Lower leg skin (tissue), 4 donors: ENCODE measurements at places on chromosomes 5 and 9.

DNA sequence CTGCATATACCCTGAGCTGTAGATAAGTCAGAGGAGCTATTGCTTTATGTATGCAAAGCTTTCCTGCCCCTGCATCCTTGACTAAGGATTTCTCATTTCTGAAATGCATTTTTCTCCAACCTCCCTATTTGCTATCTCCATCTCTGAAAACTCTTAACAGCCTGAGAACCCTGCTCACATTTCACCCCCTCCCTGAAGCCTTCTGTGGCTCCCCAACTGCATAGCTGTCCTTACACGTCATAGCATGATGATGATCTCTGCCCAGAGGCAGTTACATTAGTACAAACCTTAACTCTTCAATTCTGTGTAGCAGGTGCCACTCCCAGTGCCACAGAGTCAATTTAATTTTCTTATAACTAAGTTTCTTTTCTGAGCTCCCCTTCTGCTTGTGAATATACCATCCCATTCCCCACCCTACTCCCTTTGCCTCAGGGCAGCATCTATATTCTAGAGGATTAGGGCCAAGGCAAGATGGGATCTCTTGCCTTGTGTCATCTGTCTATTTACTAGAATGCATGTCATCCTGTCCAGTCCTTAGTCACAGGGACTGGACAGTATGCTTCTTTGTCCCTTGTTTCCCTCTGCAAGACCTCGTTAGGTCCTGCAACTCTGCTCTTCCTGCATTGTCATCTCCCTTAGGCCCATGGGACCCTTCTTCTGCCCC lies 149.7 kb upstream of the SPRY4 start:
- no peak for DNase-seq

- no peak for DNase-seq
Observed at GRCh38 chr5:58334035-58334434, 125.9 kb downstream of the PLK2 start.

GRCh38 chr5:105503950-105504349 lies 1941.4 kb upstream of the NUDT12 start:
- no peak for DNase-seq

DNA sequence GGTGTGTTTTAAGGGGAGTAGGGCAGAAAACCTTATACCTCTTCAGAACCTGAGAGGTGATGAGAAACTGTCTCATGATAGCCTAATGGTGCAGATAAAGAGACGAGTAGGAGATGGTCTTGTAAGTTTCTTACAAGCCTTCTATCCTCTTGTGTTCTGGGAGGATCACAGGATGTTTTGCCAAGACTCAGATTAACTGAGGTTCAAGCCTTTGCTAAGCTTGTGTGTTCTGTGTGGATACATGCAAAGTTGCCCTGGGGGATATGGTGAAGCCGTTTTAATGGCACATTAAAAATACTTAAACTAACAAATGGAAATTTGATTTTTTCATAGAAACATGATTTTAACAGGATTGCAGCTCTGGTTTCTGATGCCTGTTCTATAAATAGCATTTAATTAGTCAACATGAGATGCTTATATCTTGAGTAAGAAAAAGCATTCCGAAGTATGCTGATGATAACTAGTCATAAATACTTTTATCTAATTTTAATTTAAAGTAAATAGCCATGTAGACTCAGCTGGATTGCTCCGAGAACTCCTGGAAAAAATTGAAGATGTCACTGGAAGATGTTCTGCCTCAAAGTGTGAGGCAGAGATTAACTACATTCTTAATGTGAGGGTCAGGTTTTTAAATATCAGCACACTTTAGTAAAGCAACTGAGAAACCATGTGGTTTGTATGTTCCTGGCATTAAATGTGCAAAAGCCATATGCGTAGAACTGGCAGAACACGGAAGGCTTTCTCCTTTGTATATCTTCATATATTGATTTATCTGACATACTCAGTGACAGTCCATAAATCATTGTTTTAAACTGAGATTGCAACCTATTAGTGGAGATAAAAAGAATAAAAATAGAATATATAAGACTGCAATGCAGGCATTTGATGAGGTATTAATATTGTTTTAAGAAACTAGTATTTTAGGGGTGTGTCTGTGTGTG lies 53.7 kb downstream of the IPO11 start:
- DNase-seq: no peak

DNA sequence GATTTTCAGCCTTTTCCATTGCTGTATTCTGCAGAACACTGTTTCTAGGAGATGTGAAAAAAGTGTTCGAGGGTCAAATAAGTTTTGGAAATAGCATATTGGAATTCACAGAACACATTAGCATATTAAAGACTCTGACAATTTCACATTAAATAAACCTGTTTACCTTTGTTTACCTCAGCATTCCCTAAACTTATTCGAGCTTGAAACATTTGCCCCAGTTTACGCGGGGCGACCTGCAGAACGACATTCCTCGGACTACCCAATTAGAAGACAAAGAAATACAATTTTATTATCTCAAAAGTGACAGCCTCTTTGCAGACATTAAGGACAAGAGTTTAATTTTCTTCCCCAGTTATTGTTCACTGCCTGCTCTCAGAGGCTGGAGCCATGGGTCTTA lies 110.3 kb upstream of the NFIB start:
- DNase-seq: no peak

DNA sequence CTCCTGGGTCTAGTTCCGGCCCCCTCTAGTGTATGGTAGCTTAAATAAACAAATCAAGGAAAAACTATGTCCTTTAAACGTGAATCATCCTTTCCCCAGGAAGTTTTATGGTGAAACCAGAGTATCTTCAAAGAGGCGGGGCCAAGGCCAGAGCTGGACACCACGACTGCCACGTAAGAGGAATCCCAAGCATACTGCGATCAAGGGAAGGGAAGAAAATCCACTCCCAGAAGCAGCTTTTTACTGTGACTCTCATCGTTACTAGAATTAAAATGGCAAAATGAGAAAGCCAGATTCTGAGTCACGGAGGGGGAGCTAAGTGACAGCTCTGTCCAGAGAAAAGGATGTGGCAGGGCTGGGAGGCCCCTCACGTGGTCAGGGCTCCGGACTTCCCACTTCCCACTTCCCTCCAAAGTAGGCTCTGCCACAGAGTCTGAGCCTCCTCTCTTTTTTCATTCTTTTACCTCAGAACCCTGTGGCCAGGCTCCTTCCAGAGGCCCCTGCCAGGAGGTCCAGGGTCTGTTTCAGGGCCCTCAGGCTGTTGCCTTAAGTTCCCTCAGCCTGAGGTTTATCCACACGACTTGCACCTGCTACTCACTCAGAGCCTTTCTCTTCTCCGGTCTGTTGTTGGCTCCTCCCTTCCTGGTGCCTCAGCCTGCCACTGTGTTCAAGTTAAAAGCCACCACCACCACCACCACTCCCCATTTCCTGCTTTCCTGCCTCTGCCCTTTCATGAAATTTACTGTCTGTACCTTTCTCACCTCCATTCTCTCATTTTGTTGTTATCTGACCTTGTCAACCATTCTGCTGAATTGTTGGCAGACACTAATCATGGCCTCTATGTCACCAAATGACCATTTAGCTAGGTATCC lies 1.4 kb upstream of the GLRX start:
- DNase-seq: peak; percentile 94

DNA sequence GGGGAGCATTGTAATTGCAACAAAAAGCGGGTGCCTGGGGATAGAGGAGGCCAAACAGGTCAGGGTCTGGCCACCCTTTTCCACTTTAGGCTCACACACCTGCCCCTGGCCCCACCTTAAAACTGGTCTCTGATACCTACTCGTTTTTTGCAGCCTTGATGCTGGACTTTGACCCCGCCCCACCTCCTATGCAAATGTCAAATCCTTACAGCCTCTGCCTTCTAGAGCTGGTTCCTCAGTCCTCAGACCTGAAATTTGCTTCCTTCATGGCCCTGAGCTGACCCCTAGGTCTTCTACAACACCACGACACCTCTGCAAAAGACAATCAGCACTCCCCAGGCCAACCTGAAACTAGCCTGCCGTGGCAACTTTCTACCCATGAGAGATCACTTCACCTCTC lies 37.7 kb downstream of the SMIM23 start:
- DNase-seq: no peak

GRCh38 chr9:33475357-33475756 lies 1.6 kb upstream of the NOL6 start:
- no peak for DNase-seq

DNA sequence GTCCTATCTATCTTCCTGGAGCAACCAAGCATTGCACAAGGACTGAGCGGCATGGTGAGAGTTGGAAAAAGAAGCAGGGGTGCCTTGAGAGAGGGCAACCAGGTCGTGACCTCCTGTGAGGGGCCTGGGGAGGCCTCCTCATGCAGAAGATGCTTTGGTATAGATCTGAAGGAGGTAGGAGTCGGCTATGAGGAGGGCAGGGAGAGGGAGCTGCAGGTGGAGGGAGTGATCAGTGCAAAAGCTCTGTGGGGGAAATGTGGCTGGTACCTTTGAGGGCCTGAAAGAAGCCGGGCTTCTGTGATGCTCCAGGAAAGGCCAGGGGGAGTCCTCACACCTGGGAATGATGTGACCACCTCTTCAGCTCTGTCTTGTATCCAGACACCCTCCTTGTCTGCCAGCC lies 3.6 kb upstream of the SLC25A48 start:
- peak; percentile 12 for DNase-seq

GRCh38 chr9:69027355-69028097 lies 8.0 kb upstream of the FXN start:
- no peak for DNase-seq

DNA sequence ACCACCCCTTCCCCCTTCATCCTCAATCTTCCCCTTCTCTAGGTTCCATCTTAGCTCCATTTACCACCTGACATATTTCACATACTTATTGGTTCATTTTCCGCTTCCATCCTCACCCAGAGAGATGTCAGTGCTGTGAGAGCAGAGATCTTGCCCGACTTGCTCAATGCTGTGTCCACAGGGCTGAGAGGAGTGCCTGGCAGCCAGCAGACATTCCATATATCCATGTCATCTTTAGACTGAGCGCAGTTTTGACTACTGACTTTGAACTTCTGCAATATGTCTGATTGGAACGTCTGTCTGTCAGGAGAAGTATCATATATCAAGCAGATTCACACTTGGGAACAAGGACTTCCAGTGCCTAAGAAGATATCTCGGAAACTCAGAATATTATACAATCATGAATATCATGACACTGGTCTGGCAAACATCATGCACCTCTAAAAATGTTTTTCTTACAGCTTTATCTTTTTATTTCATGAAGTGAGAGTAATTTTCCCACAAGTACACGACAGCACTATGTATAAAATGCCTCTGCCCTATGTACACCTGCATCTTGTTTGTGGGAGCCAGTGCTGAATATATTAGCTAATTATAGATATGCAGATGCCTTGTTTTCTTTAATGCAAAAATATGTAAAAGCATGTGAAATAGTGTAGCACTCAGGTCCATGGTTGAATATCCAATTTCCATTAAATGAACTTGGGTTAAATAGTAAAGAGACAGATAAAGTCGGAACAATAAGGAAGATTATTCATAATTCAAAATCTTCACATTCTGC lies 454.0 kb upstream of the DAP start:
- no peak for DNase-seq

- DNase-seq: no peak
Observed at GRCh38 chr5:131644822-131645221, 9.8 kb upstream of the RAPGEF6 start.

DNA sequence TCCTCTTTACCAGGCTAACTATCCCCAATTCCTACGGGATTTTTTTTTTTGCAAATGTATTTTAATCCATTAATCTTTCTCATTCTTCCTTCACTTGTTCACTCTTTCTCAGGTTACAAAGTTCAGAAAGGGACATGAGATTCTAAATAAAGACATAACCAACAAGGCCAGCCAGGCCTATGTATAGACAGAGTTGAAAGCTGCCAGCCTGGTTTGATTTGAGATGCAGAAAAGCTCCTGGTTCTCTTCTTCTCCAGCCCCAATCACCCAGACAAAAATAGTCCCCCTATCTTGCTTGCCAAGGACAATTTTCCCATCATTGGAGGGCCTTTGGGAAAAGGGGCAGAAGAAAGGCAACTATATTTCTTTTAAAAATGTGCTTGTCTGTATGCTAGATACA lies 398.8 kb downstream of the NFIB start:
- no peak for DNase-seq

DNA sequence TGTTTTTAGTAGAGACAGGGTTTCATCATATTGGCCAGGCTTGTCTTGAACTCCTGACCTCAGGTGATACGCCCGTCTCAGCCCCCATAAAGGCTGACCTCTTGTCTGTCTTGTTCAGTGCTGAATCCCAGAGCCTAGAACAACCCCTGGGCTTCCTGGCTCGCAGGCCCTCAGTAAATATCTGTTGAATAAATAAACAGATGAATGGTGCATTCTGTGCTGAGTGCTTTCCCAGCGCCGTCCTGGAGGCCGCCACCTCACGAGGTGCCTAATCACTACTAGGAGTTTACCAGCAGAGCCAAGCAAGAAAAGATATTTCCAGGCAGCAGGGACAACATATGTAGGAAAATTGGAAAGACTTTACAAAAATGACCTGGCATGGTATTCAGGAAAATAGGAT lies 88.5 kb downstream of the SNX24 start:
- DNase-seq: no peak

DNA sequence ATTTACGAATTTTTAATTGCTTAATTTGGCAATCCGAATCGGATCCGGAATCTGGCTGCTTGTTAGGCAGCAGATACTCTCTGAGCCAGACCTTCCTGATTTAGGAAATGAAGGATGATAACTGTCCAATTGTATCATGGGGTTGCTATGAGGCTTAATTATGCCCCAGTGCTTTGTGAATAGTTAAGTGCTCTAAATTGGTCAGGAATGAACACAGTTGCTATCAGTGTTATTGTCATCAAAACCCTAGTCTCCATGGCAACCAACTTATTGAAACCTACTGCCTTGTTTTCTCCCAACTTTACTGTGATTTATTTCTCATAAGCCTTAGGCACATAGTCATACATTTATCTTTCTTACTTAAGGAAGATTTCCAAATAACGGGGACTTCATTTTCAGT lies 47.9 kb downstream of the MAMDC2 start:
- no peak for DNase-seq

DNA sequence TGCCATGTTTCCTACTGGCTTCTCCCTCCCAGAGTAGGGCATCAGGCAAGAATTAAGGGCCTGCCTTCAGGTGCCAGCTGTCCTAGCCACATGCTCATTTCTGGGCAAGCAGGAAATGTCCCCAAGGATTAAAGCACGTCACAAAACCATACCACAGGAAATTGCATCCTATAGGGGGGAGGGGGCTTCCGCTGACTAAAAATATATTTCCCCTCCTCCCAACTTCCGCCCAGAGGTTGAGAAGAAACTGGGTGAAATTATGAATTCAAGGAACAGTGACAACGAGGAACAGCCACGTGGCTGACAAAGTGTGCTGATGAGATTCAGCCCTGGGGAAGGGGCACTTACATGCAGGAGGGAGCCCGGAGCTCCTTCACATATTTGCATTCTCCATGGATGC lies 4.1 kb downstream of the HBEGF start:
- no peak for DNase-seq
